ENCODE measurements at places on chromosomes 16 and 17.

GRCh38 chr17:76530811-76531485, 6.6 kb downstream of the CYGB start:
- no peak for DNase-seq

DNA sequence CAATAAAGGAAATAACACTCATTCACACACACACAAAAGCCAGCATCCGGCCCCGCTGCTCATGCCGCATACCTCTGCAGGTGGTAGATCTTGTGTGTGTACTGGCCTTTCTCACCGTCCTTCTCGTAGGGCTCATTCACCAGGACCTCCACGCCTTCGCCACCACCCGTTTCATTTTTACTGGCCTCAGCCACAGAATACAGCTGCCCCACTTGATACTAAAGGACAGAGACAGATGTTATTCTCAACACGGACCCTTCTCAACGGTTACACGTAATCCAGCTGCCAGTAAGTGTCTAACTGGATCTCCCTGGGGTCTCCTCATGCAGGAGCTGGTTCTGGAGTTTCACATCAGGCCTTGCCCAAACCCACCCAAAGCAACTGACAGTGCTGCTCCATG, 9.7 kb downstream of the PITPNA start:
- DNase-seq = no peak

- peak; percentile 96 for DNase-seq
These were observed 114.1 kb downstream of the PITPNC1 start for GRCh38 chr17:67491009-67491680.

- peak; percentile 42 for DNase-seq
These were observed 2.0 kb upstream of the DUXB start for GRCh38 chr16:75703306-75703705.

GRCh38 chr17:49452201-49452600, 37.5 kb upstream of the PHB1 start:
- DNase-seq = no peak

DNA sequence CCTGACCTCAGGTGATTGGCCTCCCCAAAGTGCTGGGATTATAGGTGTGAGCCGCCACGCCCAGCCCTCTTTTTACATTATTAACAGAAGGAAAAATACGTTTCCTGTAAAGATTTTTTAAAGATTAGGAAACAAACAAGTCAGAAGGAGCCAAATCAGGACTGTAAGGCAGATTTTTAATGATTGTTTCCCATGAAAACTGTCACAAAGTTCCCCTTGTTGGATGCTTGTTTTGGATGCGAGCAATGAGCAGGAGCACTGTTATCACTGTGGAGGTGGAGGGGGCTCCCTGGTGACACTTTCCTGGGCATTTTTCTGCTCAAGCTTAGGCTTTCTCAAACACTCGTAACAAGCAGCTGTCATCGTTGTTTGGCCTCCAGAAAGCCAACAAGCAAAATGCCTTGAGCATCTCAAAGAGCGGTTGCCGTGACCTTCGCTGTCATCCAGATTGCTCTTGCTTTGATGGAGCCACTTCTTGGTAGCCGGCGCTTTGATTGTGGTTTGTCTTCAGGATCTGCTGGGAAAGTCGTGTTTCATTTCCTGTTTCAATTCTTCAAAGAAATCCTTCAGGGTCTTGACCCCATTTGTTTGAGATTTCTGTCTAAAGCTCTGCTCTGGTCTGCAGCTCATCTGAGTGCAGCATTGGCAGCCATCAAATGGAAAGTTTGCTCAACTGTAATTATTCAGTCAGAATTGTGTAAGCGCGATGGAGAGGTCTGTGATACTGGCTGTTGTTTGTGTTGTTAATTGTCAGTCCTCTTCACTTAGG, 128.7 kb downstream of the RPTOR start:
- DNase-seq = no peak
